Osteocyte (in vitro differentiated cells): ENCODE measurements at places on chromosomes 12 and 14. TPM values are rescaled to one million over a fixed set of nuclear protein-coding genes. Genes with fewer than 3 reads are reported as not detected.

DNA sequence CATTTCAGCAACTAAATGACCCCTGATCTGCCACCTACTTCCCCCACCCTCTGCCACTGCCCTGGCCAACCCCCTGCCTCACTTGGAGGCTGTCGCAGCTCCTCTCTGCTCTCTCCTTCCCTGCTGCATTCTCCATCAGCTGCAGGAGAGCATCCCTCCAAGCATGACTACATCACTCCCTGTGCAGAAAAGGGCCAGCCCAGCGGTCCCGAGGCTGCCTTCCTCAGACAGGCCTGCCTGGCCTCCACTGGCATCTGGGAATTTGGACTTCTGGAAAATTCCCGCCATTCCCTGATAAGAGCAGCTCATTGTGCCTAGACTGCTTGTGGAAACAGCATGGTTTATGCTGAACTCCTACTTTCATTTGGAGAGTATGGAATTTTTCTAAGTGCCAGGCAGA is 12.7 kb downstream of the HVCN1 start:
- no peak for DNase-seq

DNA sequence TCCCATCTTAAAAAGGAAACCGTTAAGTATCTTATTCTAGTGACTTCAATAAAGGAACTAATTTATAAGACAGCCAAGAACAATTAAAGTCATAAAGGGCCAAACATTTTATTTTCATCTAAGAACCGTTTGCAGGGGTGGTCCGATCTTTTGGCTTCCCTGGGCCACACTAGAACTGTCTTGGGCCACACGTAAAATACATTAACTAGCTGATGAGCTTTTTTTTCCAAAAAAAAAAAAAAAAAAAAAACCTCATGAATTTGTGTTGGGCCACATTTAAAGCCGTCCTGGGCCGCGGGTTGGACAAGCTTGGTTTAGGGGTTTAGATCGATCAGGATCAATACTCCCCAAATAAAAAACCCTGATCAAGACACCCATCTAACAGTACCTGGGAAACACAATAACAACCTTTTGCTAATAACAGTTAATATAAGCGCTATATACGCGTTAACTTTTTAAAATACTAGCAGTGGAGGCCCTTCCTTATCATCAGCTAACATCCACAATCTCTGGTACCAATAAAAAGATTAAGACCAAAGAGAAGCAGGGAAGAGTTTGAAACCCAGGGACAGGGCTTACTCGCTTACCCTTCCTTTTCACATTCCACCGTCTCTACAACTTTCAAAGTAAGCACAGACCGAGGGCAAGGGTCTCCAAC is 1.1 kb downstream of the NAP1L1 start:
- DNase-seq: no peak

GRCh38 chr12:115096588-115097397 is 412.8 kb upstream of the TBX3 start:
- DNase-seq: no peak

DNA sequence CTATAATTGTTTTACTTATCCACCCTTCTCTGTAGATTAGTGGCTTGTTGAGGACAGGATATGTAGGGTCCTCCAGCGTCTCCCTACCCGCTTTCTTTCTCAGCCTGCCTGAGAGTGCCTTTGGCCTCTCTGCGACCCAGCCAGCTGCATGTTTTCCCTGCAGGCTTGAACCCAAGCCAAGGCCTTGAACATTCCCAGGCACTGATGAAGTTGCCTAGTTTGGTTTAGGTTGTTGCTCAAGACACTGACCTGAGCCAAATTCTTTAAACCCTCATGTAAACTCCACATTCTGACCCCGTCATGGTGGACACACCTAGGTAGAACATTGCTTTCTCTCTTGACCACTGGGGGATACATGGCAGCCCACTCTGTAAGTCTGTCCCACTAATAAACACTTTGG is 33.4 kb upstream of the TXNRD1 start:
- DNase-seq: peak; percentile 44

DNA sequence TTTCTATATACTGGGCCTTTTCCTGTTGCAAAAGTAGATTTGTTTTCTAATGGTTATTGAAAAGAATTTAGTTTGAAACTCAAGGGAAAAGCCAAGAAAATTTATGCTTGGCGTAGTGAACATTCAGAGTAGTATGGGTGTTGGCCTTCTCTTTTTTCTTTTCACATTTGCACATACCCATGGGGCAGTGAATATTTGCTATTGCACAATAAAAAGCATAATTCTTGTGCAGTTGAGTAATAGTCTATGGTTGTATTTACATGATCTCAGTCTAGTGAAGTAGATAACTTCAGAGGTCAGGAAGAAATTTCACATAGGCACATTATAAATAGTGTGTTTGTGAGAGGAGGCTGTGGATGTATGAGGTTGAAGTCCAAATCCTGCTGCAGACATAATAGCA is 158.1 kb downstream of the FLRT2 start:
- no peak for DNase-seq

DNA sequence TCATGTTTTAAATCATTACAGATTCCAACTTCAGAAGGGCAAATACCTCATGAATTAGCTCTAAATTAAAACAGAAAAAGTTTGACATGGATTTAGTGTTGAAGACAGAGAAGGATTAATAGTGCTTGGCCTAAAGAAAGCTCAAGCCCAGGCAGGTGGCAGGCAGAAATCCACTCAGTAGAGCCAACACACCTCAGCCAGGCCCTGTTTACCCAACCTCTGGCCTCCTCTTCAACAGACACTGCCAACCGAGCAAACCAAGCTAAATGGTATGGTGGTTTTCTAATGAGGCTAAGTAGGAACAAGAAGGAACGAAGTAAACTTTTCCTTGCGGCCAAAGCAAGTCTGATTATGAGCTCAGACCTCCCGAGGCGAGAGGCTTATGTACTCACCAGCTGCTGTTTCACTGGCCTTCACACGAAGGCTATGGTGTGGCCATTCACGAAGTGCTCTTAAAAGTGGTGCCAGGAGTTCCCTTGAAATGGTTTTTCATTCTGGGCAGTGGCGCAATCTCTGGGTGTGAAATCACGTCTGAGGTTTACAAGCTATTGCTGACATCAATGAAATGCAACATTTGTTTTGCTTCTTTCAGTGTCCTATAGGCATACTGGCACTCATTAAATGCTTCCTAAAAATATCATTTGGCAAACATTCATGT is 124.1 kb upstream of the LGR5 start:
- no peak for DNase-seq

DNA sequence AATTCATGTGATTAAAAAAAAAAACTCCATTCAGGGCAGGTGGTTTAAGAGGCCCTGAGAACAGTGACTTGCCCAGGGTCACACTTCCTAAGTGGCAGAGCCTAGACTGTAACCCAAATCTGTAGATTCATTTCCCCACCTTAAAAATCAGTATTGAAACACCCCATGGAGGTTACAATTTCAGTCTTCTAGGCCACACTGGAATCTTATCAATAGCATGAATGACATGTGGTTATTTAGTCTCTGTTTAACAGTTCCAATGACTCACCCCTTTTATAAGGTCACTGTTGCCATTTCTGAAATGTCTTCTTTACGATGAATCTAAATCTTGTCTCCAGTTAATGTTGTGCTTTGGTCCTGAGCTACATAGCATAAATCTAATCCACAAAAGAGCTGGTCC is 262.3 kb upstream of the GRIP1 start:
- no peak for DNase-seq

GRCh38 chr14:81946834-81947798 is 413.5 kb upstream of the SEL1L start:
- no peak for DNase-seq

- no peak for DNase-seq
Measured at GRCh38 chr14:32027255-32027939, 49.7 kb upstream of the ARHGAP5 start.

DNA sequence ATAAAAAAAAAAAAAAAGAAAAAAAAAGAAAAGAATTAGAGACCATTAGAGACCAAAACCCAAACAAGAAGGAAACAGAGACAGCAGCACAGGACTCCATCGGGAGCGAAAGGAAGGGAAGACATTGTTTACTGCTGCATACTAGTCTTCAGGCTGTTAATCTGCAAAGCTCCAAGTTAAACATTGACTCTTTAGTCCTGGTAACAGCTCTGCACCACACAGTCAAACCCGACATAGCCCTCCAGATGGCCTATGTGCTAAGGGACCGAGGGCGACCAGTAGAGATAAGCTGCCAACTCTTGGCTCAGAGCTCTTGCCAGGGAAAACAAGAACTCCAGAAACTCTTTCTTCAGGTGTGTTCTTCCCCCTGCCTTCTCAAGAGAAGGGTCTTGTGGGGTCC is 7.8 kb downstream of the P2RX4 start:
- DNase-seq: no peak

Gene NEUROD4
- not detected in 2 replicates for total RNA-seq

Gene ISM2
- total RNA-seq: not detected in 2 replicates

Gene GPRC5D
- not detected in 2 replicates for total RNA-seq

Gene GLS2
- 0.31 TPM in 1 of 2 replicates, not detected in the other for total RNA-seq

Gene TEX52
- not detected in 2 replicates for total RNA-seq

Gene TCL1B
- not detected in 2 replicates for total RNA-seq

Gene PTHLH
- total RNA-seq: 0.44 and 0.46 TPM in 2 replicates
